ENCODE measurements at places on chromosomes 6 and 20.

DNA sequence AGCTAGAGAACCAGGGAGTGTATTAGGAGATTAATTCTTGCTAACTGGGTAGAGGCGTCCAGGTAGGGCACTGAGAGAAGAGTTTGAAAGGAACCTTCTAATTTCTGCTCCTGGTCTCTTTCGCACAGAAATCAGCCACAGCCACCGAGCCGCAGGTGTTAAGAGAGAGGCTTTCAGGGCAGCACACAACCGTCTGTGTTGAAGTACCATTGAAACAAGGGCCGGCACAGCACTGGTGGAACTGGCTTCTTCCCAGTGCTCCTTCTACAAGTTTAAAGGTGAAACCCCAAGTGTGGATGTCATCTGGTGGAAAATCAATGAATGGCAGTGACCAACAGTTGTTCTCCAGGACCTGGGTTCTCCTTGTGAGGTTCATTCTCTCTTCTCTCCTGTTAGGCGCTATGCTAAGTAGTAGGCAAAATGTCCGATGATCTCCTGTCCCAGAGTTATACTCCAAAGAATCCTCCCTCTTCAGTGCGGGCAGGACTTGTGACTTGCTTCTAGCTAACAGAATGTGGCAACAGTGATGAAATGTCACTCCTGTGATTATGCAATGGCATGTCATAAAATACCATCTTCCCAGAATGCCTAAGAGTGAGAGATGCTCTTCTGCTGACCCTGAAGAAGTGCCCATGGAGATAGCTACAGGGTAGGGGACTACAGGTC lies 15.0 kb upstream of the RIN2 start:
- no peak for DNase-seq

- DNase-seq: no peak
Measured at GRCh38 chr6:11413728-11414127, 123.8 kb upstream of the TMEM170B start.

DNA sequence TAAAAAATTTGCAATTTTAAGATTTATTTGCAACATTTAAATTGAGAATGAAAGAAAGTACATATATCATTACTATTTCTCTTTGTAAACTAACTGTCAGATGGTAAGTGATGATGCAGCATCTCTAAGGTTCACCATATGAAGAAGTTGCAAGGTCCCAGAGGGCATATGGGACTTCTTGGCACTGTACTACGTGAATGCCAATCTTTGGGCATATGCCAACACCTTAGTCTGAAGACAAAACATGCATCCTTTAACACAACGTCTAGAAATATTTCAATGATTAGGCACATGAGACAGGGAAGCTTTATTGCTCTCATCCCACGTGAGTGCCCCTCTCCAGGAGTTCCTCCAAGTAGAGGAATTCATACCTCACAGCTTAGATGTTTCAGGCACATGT lies 66.8 kb downstream of the CDK19 start:
- no peak for DNase-seq

- peak; percentile 46 for DNase-seq
Measured at GRCh38 chr6:73969971-73970970, 274.3 kb downstream of the CD109 start.

- DNase-seq: no peak
Measured at GRCh38 chr20:47775841-47776240, 9.4 kb downstream of the SULF2 start.

DNA sequence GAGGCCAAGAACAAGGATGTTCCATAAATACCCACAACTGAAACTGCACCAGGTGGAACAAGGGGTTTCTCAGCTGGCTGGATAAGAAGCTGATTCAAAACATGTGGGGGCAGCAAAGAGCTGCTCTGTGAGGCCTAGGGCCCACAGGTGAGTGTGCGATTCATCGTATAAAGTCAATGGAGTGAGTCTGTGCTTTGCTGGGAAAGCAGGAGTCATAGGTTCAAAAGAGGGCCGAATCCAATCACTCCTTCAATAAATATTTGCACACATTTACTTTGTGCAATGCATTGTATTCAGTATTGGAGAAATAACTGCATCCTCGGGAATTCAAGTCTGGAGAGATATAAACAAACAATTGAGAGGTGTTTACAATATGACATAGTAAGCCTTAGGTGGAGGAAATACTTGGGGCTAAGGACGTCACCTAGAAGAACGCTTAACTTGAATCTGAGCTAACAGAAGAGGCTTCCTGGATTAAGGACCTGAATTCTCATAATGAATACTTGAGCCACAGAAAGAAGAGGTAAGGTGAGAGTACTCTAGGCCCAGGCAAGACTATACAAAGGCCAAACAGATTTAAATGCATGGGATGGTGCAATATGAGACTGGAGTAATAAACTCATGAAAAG lies 83.7 kb upstream of the TMEM30A start:
- DNase-seq: peak; percentile 60

- DNase-seq: no peak
Measured at GRCh38 chr6:54491431-54491830, 183.2 kb downstream of the TINAG start.

GRCh38 chr6:37698264-37699137 lies 818 bp upstream of the MDGA1 start:
- peak; percentile 70 for DNase-seq

DNA sequence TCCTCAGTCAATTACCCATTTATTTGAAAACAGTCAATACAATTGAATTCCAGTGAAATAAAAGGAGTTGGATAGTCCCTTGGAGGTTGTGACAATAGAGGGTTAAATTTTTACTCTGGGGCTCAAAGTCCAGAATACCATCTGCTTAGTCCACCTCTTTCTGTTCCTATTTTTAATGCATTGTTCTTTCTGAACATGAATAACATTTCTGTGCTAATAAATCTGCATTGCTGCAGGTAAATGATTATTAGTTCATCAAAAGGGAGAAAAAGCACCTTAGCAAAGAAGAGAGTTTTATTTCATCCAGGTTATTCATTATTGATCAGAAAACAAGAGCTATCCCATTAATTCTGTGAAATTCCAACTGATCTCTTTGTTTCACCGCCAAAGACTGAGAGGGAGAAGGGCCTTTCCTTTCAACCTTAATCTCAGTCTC lies 166.1 kb upstream of the OLIG3 start:
- DNase-seq: no peak

- no peak for DNase-seq
Measured at GRCh38 chr6:30787954-30788353, 43.6 kb upstream of the IER3 start.

- no peak for DNase-seq
Measured at GRCh38 chr6:29907637-29908340, 34.5 kb upstream of the HLA-A start.

- DNase-seq: no peak
Measured at GRCh38 chr20:41436679-41437078, 70.1 kb upstream of the EMILIN3 start.

- peak; percentile 21 for DNase-seq
Measured at GRCh38 chr6:164346631-164347030, 932.1 kb downstream of the QKI start.

DNA sequence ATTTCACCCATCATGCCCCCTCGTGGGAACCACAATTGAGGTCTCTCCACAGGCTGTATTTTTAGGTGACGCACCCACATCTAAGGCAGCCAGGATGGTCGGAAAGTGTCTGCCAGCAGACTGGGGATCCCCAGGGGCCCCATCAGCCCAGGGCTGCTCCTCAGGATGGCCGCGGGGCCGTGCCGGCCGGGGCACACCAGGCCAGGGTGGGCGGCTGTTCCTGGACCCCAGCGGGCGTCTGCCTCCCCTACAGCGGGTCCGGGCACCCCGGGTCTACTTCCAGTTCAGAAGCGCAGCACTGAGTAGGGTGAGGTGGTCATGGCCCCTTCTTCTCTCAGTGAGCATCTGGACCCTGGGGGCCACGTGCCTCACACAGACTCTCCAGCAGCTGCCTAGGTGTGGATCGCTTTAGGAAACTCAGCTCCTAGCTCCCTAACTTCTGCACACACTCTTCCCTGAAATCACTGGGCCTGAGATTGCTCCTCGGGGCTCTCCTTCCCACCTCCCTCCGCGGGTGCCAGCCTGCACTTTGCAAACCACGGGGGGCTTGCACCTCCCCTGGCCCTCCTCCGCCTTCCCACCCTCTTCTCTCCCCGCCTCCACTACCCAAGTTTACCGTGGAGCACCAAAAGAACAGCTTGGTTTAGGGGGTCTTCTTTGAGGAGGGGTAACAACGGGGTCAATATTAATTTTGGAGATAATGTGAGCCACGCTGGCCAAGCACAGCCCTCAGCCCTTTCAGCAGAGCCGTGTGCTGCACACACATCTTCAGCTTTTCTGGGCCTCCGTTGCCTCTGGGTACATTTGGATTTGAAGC lies 14.2 kb upstream of the FOXC1 start:
- no peak for DNase-seq

- no peak for DNase-seq
Measured at GRCh38 chr20:9285617-9286016, 216.7 kb downstream of the PLCB4 start.

DNA sequence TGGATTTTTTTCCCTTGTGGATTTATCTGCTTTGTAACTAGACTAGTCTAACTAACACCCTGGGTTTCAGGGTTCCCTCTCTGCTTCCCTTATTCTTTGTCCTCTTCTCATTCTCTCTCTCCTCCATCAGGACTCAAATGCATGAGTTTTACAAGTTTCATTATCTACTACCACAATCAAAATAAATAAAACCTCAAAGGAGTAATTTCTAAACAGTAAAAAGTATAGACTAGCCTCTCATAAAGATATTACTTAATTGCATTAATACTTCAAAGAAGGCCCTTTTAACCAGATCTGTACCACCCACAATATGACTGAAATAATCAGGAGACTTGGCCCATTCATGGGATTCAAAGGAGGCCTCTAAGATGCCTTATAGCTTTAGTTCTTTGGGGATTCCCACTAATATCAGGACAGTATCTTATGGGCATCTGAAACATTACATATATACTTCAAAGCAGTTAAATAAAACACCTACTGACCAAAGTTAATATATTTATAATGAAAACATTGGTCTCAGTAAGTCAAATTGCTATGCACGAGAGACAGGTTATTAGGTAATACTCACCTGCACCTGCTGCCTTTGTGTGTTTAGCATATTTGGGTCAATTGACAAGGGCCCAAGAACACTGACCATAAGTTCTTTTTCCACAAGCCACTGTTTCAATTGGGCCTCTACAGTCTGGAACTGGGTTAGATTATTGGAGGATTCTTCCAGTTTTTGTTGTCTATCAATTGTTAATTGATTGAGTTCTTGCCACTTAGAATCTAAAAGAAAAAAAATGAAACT lies 85.7 kb downstream of the DST start:
- no peak for DNase-seq

GRCh38 chr6:110814102-110815014 lies 911 bp downstream of the CDK19 start:
- DNase-seq: peak; percentile 12

GRCh38 chr20:63547725-63548480 lies at the start of gene SRMS:
Gene SRMS (minus strand): TSS chr20:63547749. CDS start chr20:63547463, 286 bp downstream.
- no peak for DNase-seq

GRCh38 chr6:44999066-44999465 lies 329.1 kb upstream of the RUNX2 start:
- no peak for DNase-seq

DNA sequence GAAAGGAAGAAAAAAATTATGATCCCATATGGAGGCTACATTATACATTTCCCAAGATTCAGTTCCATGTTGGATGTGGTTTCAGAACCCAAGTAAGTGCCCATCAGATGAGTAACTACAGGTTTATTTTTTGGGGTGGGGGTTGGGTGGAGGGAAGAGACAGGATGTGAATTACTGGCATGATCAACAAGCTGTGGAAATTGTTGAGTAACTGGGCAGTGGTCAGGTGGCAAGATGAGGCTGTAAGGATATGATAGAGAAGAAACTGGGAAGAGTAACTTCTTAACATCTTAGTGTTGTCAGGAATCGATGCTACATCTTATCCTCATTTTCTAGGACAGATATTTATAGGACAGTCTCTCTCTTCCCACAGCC lies 153.5 kb downstream of the CFAP61 start:
- no peak for DNase-seq

GRCh38 chr6:135880066-135880972 lies 28.8 kb downstream of the PDE7B start:
- no peak for DNase-seq

DNA sequence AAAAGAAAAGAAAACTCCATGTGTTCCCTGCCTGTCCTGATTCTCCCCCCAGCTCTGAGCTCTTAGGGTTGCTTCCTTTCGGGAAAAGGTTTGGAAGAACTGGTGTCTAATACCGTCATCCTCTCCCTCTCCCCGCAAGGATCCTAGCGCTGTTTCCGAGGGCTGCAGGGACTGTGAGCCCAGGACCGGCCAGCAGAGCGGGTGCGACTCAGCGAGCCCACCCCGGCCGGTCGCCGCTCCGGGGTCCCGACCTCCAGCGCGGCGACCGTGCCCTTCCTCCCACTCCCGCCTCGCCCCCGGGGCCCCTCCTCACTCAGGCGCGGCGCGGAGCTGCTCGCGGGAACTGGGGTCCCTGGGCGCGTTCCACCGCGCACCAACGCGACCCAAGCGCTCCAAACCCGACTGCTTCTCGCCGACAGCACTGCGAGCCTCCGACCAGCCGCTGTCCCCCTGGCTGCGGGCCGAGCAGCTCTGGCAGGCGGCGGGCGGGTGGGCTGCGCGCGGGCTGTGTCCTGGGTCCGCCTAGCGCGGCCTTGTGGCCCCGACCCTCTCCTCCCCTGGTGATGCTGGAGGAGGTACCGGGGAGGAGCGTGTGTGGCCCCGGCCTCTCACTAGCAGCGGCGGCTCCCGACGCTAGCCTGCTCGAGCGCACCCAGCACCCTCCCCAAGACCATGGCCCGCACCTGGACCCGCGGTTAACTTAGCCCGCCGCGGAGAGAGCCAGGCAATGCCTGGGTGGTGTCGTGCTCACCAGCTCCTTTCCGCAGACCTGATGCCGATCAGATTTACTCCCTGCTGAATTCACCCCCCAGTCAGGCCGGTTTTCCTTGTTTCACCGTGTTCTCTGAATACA lies at the start of gene PLA2G7:
Gene PLA2G7, minus strand, starts transcription at position 509 of the 853 bp plus-strand sequence. CDS start 12,484 bp downstream, outside the sequence.
- DNase-seq: no peak

DNA sequence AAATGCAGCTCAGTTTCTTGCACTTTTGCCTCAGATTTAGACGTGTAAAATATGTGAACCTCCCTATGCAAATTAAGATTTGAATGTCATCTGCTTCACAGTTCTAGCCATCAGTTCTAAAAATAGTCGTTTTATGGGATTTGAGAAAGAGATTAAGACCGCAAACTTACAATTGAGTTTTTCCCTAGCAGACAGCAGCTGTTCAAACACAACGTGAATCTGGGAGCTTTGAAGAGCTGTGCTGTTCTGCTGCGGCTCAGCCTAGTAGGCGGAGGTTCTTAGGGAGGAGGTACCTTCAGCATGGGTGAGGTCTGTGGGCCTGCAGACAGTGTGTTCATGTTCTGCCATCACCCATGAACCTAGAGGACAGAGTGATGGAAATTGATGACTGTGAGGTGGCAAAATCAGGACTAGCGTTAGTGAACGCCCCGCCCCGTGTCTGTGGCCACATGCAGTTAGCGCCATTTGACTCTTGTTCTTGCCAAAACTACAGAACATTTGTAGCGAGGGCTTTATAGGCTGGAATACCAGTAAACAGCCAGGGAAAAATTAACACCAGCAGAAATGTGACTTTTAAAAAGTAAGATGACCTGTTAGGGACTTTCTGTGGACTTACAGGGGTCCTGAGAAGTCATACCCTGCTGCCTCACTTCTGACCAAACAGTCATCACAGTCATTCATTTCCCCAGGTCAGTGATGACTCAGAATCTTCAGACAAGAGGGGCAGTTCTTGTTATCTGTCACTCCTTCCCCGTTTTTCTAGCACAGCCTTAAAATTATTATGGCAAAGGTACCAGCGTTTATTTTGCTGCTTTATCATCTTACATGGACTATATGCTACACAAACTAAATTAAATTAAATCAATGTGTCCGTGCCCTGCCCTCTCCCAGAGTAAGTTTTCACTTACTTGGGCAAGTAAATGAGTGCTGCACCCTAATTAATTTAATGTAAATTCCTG lies 84.3 kb upstream of the TMEM181 start:
- peak; percentile 96 for DNase-seq

- DNase-seq: no peak
Measured at GRCh38 chr6:147176795-147177194, 27.4 kb upstream of the STXBP5 start.
